ENCODE measurements at places on chromosomes 6 and 20.

- no peak for DNase-seq
Observed at GRCh38 chr6:113664909-113665308, 192.2 kb upstream of the MARCKS start.

DNA sequence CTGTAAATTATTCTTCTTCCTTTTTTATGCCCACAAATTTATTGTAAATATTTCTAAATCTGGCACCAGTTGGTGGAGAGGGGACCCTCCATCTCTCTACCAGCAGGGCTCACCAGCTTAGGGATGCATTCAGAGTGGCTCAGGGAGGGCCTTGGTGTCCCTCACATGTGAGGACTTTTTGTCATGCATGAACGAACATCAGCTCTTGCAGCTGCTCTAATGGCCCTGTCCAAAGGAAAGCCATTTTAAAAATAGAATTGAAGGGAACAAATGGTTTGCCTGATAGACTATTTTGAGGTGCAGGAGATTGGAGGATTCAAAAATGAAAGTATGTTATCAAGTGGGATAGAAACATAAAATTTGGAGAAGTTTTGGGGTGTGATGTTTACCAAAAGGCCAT lies 37.5 kb upstream of the KLHL31 start:
- DNase-seq: no peak

DNA sequence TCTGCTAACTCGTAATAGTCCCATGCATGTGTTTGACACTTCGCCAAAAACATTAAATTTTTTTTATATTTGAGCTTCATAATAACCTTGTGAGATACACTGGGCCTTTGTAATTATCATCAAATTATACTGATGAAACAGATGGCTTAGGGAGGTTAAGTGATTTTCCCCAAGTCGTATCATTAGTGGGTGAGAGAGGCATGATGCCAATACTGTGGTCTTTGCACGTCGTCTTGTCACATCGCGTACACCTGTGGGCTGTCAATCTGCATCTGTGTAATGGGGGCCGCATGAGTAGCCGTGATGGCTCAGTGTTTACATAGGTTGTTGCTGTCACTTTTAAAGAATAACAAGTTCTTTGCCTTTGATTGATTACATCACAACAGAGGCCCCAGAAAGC lies 1.7 kb downstream of the PRL start:
- DNase-seq: no peak

GRCh38 chr20:54335299-54335698 lies 127.4 kb downstream of the PFDN4 start:
- no peak for DNase-seq
